ENCODE measurements at places on chromosomes 7 and 10.

DNA sequence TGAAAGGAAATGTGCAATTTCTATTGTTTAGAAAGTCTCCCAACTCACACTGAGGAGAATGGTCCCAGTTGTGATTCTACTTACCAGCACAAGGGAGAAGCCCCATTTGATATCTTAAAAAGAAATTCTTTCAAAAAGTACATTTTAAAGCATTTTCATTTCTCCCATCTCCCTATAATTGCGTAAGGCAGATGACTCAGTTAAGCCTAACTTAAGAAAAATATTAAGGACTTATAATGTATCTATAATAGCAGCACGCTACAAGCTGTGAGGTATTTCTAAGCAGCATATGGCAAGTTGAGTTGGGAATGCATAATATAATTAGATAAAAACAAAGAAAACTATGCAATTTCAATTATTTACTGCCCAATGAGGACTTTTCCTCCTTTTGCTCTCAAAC is 8.5 kb upstream of the NRCAM start:
- DNase-seq = no peak

- no peak for DNase-seq
These were observed 621.2 kb upstream of the NRP1 start for GRCh38 chr10:33955676-33956075.

- DNase-seq = no peak
These were observed 48.6 kb downstream of the PDSS1 start for GRCh38 chr10:26746061-26746460.

DNA sequence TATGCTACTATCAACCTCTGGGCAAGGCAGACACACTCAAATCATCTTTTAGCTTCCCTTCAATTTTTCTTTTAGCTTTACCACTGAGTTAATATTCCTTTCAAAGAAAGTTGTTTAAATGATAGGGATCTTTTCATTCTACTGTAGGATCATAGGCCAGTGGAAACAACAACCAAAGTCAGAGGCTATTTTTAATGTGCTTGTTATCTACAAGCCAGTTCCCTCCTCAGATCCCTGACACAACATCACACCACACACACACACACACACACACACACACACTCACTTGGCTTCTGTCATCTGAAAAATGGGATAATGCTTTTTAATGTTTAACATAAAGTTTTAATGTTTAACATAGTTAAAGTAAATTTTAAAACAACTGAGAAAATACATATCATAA is 106.7 kb upstream of the CAV2 start:
- no peak for DNase-seq

- DNase-seq = no peak
These were observed 99.6 kb upstream of the BMPER start for GRCh38 chr7:33805630-33806233.

- DNase-seq = no peak
These were observed 80.5 kb upstream of the TMEM106B start for GRCh38 chr7:12130609-12131008.

GRCh38 chr7:31761646-31762045 is 74.6 kb downstream of the PPP1R17 start:
- DNase-seq = no peak

GRCh38 chr10:43372765-43373361 is 1.4 kb downstream of the FXYD4 start:
- no peak for DNase-seq

DNA sequence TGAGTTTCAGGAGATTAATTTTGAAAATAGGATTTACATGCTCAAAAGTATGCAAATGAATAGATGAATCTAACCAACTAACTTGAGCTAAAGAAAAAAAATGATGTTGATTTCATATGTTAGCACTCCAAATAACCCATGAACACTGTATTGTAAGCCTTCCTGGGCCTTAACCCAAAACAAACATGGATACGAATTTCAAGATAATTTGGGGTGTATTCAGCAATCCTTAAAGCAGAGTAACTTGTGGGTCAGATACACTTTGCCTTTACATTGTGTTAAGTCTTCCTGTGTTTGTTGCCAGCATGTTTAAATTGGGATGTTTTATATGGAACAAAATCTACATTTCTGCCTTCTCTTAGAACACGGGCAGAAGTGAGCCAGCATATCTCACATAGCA is 124.2 kb upstream of the WDR11 start:
- no peak for DNase-seq

GRCh38 chr10:5645944-5646617 is 20.3 kb downstream of the ASB13 start:
- no peak for DNase-seq

- DNase-seq = no peak
These were observed 162.4 kb downstream of the COBL start for GRCh38 chr7:51154201-51154600.

- DNase-seq = no peak
These were observed 24.8 kb downstream of the FAM53B start for GRCh38 chr10:124719213-124719851.

DNA sequence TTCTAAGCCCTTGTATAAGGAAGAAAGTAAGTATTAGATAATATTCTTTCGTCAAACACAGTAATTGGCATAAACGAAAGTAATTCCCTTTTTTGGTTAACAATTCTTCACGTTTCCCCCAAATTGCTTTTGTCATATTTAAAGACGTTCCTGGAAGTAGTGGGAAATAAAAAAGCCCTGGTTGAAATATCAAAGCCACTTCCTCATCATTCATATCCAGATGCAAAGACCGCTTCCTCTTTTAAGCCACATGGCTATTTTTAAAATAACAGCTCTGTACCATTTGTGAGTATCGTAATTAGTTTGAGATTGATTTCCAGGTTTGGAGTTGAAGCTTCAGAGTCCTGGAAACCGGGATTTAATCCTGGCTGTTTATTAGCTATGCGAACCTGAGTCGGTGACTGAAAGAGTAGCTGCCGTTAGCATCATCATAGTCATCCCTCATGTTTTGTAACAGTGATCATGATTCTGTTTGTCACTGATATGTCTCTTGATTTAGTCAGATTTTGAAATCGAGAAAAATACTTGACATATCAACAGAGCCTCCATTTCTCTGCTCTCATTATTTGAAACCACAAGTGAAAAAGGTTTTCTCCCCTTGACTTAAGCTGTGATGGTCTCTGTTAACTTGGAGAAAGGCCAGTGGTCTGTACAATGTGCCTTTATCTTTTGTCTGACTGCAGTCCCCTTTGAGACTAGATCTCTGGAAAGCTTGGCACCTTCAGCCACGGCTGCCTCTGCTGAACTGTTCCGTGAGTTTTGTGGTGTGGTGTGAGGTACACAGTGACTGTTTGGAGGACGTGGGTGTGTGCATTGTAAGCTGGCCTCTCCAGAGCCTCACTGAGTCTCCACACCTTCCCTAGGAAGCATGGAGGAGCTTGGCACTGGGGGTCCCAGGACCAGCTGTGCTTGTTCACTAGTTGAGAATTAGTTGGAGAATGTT is 18.1 kb downstream of the OPTN start:
- DNase-seq = no peak

DNA sequence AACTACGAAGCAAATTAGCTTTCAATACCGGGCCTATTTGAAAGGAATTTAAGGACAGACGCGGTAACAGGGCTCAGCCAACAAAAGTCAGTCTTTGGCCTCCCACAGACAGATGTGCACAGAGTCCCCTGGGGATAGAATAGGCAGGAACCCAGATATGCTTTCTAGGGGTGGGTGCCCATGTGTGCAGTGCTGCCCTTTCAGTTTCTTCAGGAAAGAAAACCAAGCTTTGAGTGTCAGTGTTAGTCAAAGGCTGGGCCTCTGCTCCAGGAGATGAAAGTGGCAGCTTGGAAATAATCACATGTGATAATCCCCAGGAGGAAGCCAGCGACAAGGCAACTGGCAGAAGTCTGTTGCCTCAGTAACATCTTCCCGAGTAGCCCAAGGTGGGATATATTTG is 43.8 kb upstream of the CSTF2T start:
- DNase-seq = no peak

DNA sequence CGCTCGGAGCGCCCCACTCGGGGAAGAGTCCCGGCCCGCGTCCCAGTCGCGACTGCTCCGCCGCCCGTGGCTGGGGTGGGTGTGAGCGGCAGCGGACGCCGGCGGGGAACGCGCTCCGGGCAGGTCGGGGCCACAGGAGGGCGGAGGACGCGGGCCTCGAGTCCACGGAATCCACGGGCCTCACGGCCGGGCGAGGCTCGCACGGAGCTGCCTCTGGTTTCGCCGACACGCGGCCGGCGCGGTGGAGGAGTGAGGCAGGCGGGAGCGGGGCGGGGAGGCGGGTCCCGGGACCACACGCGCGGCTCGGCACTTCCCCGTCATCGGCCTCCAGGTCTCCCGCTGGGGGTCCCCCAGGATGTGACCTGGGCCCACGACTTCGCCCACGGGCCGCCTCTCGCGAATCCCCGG is 533 bp upstream of the NKX6-2 start:
- no peak for DNase-seq

DNA sequence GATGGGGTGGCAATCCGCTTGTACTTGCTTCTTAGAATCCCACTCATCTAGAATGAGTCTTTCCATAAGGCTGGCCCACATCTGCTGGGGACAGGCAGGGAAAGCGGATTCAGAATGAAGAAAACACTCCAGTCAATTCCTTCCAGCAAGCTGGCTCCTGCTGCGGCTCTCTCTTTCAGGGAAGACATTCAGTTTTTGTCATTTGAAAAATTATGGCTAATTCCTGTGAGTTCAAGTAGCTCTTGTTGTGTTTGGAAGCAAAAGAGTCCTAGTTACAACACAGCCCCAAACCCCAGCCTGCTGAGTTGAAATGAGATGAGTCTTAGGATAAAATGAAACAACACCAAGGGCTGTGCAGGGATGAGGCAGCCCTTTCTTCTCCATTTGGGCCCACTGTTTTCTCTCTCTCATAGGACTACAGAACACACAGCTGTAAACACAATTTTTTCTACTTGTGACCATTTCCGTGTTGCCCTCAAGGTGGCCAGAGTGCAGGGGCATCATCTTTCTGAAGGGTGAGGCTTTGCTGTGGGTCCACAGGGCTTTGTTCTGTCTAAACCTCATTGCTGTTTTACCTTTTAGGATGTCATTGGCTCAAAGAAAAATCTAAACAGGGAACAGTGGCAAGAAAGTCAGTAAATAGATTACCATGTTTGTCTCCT is 90.8 kb upstream of the EEPD1 start:
- DNase-seq = no peak

- no peak for DNase-seq
These were observed 41.4 kb upstream of the IKZF1 start for GRCh38 chr7:50262916-50263690.

GRCh38 chr10:4301291-4302045 is 516.5 kb upstream of the KLF6 start:
- DNase-seq = no peak

DNA sequence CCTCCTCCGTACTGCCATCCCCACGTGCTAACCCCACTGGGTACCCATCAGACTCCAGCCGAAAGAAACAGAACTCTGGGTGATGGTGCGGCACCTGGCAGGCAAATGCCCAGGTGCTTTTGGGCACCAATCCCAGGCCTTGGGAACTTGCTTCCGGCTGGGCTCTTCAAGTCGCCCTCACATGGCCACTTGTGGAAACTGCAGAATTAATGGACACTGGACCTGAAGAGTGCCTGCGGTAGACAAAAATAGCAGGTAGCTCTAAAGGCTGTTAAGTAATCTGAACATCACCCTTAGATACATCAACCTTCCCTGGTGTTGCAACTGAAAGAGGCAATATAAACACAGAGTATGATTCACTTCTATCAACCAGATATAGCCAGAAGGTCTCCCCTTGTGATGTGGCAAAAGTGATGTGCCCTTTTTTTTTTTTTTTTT is 644.4 kb downstream of the GRM8 start:
- no peak for DNase-seq

DNA sequence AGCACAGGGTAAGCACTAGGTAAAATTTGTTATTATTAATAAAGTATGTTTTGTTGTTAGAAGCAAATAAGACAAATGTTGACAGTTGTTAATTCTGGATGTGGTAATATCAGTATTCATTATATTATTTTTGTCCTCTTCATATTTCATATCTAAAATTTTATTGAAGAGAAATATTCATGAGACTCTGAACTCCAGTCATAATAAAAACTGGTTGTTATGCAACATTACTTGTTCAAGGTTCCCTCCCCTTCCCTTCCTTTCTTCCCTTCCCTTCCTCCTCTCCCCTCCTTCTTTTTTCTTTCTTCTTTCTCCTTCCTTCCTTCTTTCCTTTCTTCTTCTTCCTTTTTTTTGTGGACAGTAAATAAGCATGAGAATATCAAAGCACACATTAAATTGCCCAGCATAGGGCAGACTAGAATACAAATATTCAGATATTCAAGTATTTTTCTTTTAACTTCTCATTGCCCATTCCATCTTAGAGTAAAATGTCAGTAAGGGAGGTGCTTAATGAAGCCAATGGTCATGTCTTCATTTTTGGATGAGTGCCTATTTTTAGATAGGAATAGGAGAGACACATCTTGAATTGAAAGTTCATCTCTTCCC is 245.0 kb downstream of the INHBA start:
- no peak for DNase-seq

- DNase-seq = no peak
These were observed 49.2 kb upstream of the AGR3 start for GRCh38 chr7:16930946-16931345.

DNA sequence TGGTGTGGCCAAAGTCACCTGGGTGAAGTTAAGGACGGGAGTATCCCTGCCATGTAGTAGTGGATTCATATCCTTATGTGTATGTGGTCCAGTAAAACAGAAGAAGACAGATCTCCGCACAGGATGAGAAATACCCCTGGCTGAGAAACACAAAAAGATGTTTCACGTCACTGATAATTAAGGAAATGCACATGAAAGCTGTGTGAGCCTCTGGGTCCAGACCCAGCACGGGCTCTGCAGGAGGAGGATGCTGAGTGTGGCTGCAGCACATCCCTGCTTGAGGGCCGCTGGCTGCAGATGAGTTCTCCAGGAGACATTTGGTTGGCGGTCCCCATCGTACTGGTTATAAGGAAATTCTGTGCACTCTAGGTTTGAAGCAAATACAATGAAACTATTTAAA is 8.2 kb upstream of the SUN1 start:
- DNase-seq = no peak

GRCh38 chr7:29363636-29364425 is 169.3 kb downstream of the CHN2 start:
- DNase-seq = no peak

GRCh38 chr7:23603632-23604295 is 6.6 kb downstream of the CCDC126 start:
- no peak for DNase-seq

DNA sequence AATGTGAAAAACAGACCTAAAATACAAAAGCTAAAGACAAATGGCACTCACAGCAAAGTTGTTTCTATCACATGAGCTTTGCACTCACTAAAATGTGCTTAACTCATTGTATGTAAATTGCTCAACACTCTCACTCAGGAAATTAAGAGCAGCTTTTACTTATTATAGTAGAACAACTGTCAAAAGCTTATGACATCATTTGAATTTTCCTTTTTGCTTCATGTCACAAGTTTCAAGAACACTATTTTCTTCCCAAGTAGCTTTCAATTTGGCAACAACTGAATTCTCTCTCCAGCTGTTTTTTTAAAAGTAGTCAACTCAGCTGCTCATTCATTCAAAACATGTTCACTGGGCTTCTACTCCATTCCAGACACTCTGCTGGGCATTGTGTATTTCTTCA is 46.9 kb downstream of the ATE1 start:
- DNase-seq = no peak

All from activated CD8-positive, alpha-beta memory T cell treated with anti-CD3 and anti-CD28 coated beads for 4 hours (primary cell).